ENCODE measurements at places on chromosomes 7 and 10. TPM values are rescaled to one million over a fixed set of nuclear protein-coding genes. Genes with fewer than 3 reads are reported as not detected.

CLCN1 gene
- not detected for total RNA-seq

GRCh38 chr10:21078410-21079329, 181.6 kb upstream of the NEBL start:
- no peak for DNase-seq

DNA sequence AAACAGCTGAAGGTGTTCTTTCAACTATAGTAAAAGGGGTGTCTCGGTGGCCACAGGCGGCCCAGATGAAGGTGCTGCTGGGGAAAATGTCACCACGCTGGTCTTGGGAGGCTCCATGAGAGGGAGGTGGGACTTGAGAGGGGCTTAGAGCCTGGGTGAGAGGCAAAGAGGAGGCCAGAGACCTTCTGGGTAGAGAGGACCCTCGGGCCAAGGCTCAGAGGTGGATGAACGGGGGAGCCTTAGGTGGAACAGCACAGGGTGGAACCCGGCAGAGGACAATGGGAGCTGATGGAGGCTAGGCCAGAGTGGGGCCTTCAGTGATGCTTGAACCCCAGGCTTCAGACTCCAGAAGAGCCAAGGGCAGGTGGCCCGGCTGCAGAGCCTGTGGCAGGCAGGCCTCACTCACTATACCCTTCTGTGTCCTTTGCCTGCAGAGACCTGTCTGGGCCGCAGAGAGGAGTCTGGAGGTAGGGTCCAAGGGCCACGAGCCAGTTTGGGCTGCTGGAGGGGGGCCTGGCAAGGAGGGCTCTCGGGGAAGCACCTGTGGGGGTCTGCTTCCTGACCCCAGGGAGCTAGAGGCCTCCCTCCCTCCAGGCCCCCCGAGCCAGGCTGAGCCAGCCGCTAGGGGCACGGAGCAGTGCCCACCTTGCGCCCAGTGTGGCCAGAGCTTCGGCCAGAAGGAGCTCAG, 32.1 kb downstream of the ZNF783 start:
- no peak for DNase-seq

H2BK1 gene
- total RNA-seq = not detected

CFAP69 gene
- total RNA-seq = not detected

GRCh38 chr7:104923010-104923421, 91.0 kb upstream of the KMT2E start:
- peak; percentile 64 for DNase-seq

TMEM196 gene
- total RNA-seq = not detected

DNA sequence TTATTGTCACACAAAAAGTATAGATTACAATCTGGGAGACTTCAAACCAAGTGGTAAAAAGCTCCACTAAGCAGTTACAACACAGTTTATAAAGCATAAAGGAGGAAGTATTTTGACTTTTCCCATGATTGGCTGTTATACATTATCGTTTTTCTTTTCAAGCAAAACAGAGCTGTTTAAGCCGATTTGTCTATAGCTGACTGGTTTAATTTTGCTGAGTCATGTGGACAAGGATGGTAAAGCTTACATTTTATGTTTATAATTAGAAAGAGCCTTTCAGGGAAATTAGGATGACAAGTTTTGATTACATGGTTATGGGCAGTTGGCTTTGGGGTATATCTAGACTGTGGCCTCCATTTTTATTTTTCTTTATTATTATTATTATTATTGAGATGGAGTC, 152.5 kb upstream of the STK17A start:
- no peak for DNase-seq

ECHDC3 gene
- total RNA-seq = 0.15 TPM

AGAP9 gene
- 9.5 TPM for total RNA-seq

SUFU gene
- 11.6 TPM for total RNA-seq

DNA sequence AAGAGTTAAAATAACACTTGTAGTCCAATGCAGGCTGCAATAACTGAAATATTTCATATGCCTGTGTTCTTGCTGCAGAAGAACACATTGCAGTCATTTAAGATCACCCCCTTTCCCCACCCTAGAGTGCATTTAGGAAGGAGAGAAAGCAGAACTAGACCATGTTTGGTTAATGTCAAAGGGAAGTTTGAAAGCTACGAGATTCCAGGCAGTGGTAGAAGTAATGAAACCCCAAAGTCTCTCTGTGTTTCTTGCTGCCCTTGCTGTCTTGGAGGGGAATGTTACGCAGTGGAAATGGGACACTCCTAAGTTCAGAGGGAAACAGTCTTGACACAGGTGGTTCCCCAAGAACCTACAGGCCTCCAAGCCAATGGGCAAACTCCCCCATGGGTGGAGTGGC, 242.9 kb downstream of the PTEN start:
- no peak for DNase-seq
